ENCODE measurements at places on chromosomes 2 and 18.

DNA sequence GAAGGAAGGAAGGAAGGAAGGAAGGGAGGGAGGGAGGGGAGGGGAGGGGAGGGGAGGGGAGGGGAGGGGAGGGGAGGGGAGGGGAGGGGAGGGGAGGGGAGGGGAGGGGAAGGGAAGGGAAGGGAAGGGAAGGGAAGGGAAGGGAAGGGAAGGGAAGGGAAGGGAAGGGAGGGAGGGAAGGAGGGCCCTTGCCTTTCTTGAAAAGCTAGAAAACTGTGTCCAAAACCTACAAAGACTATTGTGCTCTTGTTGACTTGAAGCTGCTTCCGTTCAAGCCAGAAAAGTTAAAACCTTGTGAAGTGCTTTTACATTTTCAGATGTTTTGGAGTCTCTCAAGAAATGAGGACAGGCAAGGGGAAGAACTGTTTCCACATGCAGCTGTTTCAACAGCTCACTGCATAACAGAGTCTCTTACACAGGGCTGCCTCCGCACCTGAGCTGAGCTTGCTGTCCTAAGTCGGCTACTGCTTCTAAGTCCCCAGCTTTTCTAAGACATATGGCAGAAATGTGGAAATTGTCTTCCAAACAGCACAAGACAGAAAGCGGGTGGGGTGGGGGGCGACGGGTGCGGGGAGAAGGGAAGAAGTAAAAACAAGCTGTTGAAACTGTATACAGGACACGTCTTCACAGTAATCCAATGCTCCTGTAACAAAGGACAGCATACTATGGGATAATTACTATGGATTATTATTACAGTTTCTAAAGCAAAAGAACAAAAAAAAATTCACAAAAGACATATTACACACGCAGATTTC lies 46.1 kb downstream of the BCL11A start:
- DNase-seq = no peak

- DNase-seq = no peak
These were observed 477.1 kb downstream of the FBXO15 start for GRCh38 chr18:73670524-73670923.

GRCh38 chr2:113847144-113847543 lies 42.7 kb upstream of the ACTR3 start:
- no peak for DNase-seq

DNA sequence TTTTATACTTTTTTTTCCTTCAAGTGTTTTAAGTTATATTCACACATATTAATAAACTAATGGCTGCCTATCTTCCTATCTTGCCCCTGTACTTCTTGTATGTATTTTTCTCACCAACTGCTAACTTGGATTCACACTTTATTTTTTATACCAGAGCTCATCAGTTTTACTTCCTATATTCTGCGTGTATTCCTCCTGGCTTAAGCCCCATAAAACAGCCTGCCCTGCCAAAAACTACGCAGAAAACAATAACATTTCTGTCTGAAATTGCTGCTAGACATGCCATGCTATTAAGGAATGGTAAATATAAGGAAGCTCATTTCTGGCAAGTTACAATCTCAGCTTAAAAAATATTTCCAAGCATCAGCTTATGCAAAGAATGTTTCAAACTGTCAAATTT lies 172.3 kb downstream of the UBE2E3 start:
- DNase-seq = no peak

- DNase-seq = no peak
These were observed 19.7 kb upstream of the GLI2 start for GRCh38 chr2:120715941-120716340.

GRCh38 chr2:67451086-67451832 lies 54.1 kb downstream of the ETAA1 start:
- peak; percentile 20 for DNase-seq

DNA sequence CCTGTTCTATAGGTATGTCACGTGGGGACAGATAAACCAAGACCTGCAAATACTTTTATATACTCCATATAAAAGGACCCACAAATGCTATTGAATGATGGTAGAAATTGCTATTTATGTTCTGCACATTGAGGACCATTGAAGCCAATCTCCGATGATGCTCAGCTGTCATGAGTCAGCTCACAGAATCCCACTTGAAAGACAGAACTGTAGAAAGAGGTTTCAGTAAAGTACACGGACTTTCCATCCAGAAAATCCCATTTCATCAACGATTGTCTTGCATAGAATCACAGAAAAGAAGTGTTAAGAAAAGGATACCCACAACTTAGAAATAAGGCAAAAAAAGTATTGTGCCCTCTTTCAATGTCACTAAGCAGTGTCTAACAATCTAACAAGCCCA lies 169.0 kb upstream of the COPS8 start:
- no peak for DNase-seq

GRCh38 chr2:11554399-11554716 lies 20.5 kb downstream of the GREB1 start:
- no peak for DNase-seq

Data from pulmonary artery endothelial cell (primary cell).